HCT116 (cell line): ENCODE measurements at places on chromosomes 6 and 20.

DNA sequence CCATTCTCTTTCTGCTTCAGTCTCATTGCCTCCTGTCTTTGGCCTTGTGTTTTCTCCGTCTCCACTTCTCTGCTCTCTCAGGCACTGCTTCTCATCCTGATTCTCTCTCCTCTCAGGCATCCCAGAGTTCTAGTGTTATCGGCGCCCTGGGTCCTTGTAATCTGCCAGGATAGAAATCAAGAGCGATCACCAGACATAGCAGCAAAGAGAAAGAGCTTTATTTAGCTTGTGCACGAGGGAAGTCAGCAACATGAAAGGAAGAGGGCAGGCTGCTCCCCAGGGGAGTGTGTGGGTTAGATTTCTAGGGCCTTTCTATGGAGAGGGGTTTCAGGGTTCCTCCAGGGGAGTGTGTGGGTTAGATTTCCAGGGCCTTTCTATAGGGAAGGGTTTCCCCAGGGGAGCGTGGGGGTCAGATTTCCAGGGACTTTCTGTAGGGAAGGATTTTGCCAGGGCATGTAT is 32.5 kb downstream of the SUN5 start:
- DNase-seq: no peak

GRCh38 chr6:2465336-2465735 is 219.9 kb upstream of the GMDS start:
- DNase-seq: no peak

DNA sequence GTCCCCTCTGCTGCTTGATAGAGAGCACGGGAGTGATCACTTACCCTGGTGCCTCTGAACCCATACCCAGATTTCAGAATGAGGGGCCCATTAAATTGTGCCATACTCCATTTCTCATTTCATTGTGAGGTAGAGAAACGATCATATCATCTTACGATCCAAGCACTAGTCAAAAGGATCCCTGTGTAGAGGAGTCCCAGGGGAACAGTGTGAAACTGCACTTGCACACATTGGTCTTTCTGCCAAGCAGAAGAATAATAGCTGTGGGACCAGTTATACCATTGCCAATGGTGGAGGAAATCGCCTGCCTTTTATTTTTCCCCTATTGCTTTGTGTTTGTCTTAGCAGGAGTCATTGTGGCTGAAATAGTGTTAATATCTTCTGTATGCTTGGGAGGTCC is 161.9 kb downstream of the FARS2 start:
- no peak for DNase-seq

DNA sequence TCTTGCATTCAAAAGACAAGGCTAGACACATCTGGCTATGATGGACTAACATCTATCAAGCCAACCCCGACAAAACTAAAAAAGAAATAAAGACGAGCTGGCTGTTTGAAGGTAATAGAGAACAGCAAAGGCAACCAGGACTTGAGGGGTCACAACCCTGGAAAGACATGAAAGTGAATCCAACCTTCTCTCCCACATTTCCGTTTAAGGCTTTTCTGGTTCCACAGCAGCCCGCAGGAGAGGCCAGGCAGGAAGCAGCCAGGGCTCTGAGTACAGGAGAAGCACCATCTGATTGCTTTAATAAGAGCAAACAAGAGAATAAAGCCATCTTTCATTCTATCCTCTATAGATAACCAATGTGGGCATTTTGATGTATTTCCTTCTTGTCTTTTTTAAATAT is 14.3 kb downstream of the CNKSR3 start:
- DNase-seq: no peak

GRCh38 chr20:38630727-38631126 is 29.1 kb downstream of the ARHGAP40 start:
- DNase-seq: peak; percentile 10
